NCI-H345 (cell line): ENCODE measurements at places on chromosomes 2 and 18.
A peak's percentile ranks its signal among the peaks of the same experiment; 100 is the strongest.

DNA sequence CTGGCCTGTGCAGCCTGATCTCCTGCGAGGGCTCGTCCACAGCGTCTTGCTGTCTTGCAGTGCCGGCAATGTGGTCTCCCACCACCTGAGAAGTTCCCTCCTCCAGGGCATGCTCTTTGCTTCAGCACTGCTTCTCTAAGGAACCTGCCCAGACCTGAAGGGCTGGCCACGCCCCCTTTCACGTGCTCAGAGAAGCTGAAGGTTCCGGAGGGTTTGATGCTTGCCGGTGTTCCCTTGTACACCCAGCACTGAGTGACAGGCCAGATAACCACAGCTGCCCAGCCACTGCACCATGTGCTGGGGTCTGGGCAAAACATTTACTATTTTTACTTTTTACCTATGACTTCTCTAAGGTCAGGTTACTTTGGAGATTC is 1.7 kb upstream of the POLR2D start:
- peak; percentile 14 for DNase-seq

- DNase-seq = peak; percentile 62
Observed at GRCh38 chr18:37484983-37485834, 80.4 kb downstream of the CELF4 start.

DNA sequence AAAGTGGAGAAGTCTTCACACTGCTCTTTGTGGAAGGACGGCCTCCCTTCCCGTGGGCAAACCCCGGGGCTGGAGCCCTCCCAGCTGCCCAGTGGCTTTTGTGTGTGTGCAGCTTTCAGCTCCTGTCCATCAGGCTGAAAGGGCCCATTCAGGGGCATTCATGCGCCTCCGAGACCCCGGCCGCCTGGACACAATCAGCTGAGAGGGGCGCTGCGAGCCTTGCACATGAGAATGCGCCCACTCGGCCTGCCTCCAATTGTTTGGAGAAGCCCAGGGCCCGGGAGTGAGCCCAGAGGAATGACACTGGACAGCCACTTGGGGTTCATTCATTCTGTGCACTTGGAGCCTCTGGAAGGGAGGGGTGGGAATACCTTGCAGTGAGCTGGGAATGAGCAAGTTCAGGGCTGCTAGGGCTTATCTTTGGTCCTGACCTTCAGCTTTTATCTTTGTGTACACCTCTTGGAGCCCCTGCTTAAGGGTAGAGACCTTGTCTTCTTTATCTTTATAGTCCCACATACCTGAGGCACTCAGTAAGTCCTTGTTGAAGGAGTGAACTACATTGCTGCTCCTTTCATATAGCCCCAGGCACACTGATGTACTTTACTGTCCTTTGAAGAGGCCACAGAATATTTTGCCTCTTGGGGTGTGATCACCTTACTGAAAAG is 56.5 kb downstream of the TCF7L1 start:
- no peak for DNase-seq

GRCh38 chr2:61720911-61721310 is 132.9 kb downstream of the FAM161A start:
- no peak for DNase-seq

GRCh38 chr18:51162617-51163016 is 34.9 kb downstream of the MEX3C start:
- DNase-seq = no peak

DNA sequence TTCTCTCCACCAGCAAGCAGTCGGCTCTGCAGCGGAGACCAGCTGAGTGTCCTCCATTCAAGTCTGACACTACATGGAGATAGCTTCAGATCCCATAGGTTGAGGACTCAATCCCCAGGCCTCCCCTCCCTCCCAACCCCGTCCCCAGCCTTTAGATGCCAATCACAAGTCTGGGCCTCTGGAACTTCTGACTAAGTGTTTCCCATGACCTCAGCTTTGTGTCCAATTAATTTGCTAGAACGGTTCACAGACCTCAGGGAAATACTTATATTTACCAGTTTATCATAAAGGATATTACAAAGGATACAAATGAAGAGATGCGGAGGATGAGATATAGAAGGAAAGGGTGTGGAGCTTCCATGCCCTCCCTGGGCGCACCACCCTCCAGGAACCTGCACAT is 77.4 kb downstream of the MERTK start:
- DNase-seq = no peak

GRCh38 chr2:235381261-235381912 is 112.5 kb upstream of the AGAP1 start:
- DNase-seq = no peak

GRCh38 chr18:22999212-22999611 is 66.1 kb downstream of the RBBP8 start:
- DNase-seq = no peak

- DNase-seq = no peak
Observed at GRCh38 chr2:224927011-224927410, 115.3 kb downstream of the DOCK10 start.

GRCh38 chr2:100427627-100428258 is 10.3 kb upstream of the CHST10 start:
- peak; percentile 34 for DNase-seq

DNA sequence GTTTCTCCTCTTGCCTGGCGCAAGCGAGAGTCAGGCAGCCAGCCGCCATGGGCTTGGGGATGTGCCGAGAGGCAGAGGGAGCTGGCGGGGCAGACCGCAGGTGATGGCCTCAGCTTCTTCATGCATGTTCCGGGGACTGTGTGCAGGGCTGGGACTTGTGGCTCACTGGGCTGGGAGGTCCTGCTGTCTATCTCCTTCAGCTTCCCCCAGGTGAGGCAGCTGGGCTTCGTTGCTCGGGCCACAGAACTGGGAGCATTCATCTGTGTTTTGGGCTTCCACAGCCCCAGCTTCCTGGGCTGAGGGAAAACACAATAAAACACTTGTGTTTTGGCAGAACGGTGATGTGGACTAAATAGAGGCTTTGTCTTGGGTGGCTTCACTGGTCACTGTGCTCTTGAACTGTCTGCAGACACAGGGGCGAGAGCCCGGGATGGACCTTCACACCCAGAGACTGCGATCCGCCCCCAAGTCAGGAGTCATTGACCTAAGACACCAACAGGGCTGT is 93.5 kb downstream of the DYSF start:
- DNase-seq = no peak

GRCh38 chr2:88826399-88826798 is 134.9 kb downstream of the RPIA start:
- DNase-seq = no peak

- no peak for DNase-seq
Observed at GRCh38 chr2:233795735-233796171, 17.6 kb downstream of the MROH2A start.

DNA sequence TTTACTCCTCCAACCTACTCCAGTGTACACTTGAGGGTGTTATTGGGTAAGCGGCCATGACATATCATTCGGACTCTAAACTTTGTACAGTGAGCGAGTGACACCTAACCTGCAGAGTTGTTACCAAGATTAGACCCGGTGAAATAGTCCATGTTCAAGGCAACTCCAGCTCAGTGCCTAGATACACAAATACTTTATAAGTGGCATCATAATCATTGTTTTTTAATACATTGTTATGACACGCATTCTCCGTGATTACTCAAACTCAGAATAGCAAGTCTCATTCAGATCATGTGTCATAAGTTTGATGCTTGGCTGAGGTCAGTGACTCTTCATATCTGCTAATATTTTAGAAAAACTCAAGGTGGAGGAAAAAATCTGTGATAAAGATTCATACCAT is 597.8 kb downstream of the DCC start:
- no peak for DNase-seq

GRCh38 chr2:204370172-204370718 is 175.0 kb upstream of the PARD3B start:
- DNase-seq = no peak

DNA sequence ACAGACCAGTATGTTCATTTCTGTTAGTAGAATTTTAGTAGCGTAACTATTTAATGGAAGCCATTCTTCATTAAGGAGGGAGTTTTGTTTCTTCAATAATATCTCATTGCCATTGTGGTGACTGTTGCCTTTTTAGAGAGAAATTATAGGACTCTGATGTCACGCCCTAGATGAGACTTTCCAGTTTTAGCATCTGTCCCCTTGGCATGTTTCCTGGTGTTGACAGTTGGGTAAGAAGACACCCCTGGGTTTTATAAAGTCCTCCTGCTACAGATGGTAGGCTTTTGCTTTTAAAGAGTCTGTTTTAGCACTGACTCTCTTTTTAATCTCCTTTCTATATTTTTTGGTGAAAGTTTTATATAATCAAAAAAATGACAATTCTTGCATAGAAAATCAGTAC is 41.9 kb downstream of the KCNJ3 start:
- no peak for DNase-seq

- no peak for DNase-seq
Observed at GRCh38 chr2:10256031-10256514, 46.6 kb upstream of the HPCAL1 start.

GRCh38 chr18:59273759-59274532 is 692 bp upstream of the RAX start:
- DNase-seq = no peak

- no peak for DNase-seq
Observed at GRCh38 chr2:11101430-11101829, 53.8 kb upstream of the SLC66A3 start.

GRCh38 chr2:136448986-136449780 is 316.2 kb upstream of the THSD7B start:
- DNase-seq = peak; percentile 58

DNA sequence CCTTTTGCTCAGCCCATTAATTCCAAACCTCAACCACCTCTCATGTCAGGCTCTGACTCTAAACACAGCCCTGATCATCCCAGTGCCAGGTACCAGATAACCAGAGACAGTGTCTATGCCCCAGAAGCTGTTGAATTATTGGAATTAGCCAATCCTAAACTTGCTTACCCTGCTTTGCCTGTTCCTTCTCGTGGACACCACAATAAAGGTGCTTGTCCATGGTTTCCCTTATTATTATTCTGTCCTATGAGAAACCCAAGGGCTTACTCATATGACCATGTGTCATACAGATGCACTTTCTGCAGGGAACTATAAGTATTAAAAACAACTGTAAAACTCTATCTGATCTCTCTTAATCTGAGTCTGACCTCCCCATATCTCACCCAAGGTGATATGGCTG is 2193.8 kb upstream of the PIK3C3 start:
- DNase-seq = no peak

DNA sequence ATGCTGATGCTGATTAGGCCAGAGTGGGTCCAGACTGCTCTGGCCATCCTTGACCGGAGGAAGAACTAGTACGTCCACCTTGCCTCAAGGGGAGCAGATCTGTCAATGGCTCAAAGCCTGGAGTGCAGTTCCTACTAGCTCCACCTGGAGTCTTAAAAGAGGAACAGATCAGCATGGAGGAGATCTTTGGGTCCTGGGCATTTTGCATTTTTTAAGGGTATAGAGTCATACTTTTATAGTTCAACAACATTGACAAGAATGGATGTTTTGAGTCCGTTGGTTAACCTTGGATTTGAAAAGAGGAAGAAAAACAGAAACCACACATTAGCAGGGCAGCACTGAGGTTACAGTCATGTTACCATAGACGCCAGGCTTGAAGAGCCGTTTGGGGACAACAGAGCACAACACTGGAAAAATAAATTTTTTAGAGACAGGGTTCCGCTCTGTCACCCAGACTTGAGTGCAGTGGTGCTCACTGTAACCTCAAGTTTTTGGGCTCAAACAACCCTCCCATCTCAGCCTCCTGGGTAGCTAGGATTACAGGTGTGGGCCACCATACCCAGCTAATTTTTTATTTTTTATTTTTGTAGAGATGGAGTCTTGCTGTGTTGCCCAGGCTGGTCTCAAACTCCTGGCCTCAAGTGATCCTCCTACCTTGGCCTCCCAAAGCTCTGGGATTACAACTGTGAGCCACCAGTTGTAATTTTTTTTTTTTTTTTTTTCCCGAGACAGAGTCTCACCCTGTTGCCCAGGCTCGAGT is 78.5 kb downstream of the PRKCE start:
- DNase-seq = no peak

- DNase-seq = no peak
Observed at GRCh38 chr18:28455971-28456370, 279.0 kb upstream of the CDH2 start.

DNA sequence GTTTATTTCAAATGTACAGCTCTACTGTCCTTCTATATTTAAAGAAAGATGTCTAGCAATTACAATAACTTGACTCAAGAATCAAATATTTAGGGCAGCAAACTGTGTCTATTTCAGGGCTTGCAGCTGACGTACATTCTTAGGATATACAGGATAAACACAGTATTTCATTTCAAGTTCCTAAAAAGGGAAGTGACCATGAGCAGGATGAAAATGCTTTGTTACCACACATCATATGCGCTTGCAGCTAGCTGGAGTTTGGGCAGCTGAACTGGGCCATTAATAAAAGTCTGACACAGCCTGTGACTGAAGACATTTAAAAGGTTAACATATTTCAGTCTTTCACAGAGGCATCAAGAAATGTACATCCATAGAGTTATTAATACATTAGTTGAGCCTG is 264.6 kb upstream of the TRIB2 start:
- DNase-seq = no peak

- no peak for DNase-seq
Observed at GRCh38 chr2:160694631-160695030, 201.0 kb upstream of the RBMS1 start.

DNA sequence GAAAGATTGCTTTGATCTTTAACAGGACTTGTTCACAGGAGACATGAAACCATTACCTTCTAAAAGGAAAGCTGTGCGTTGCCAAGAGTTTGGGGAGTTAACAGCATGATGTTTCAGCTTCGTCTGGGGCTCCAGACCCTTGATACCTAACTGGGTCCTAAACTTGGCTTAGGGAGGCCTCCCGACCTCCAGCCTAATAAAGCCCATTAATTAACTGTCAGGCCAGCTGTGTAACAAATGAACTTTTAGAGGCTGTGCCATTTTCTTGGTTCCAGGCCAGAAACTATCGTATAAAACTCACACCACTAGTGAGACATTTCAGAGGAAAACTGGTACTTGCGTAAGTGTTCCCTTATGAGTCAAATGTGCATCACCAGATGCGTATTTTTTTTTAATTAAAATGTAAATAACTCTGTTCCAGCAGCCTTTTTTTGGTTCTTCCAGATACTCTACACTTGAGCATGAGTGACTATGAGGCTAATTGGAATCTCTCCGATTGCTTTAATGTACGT is 236.5 kb downstream of the BCL2 start:
- no peak for DNase-seq

DNA sequence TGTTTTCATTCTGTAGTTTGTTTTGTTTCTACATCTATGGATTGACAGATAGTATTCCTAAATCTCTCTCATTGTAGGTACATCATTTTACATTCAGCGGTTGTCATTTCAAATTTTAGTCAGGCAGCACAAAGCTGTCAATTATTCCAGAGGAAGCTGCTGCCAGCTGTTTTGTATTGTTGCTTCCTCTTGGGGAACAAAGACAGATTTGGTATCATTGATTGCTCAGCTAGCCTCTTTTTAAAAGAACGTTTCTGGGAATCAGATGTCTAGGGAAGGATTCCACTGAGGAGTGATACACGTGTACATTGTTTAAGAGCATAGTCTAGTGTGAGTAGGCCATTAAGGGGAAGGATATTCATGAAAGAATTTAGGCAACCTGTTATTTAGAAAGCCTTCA is 145.8 kb downstream of the AGPS start:
- DNase-seq = no peak
